ENCODE measurements at places on chromosomes 16 and 17.

- DNase-seq, result peak; percentile 59
Measured at GRCh38 chr17:47989700-47990099, 18.8 kb downstream of the CDK5RAP3 start.

DNA sequence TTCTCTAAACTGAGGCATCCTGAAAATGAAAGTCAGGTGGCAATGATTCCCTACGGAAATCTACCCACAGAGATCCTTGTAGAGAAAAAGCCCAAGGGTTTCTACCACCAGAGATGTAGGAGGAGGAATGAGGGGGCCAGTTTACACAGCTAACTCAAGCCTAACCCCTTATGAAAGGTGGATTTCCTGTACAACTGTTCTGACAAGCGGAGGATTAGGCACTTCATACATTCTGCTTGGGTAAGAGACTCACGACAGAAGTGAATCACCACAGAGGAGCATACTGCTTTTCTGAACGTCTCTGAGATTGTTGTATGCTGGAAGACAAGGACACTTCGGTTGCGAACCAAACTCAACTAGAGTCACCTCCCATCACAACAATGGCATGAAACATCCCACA lies 72.7 kb downstream of the SMG6 start:
- DNase-seq, result peak; percentile 90

- no peak for DNase-seq
Measured at GRCh38 chr17:77641718-77642117, 316.8 kb upstream of the TNRC6C start.

DNA sequence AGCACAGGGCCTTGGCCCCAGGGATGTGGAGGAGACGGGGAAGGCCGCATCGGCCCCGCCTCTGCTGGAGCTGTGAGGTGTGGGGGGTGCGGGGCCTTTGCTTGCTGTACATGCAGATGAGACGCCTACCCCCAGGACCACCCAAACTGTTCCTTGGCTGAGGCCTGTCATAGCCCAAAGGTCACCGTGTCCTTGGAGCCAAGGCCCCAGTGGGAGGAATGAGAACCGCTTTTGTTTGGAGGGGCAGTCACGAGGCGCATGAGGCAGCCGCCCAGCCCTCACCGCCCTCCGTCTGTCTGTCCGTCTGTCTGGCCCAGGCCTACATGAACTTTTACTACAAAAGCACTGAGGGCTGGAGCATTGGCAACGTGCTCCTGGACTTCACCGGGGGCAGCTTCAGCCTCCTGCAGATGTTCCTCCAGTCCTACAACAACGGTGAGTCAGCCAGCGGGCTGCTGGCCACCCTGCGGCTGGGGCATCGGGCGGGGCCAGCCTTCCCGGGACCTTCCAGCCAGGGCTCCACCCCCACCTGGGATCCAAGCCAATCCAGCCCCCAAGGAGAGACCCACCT lies 8.8 kb downstream of the TAX1BP3 start:
- peak; percentile 84 for DNase-seq

GRCh38 chr16:29883987-29884386 lies 15.4 kb downstream of the SEZ6L2 start:
- no peak for DNase-seq

GRCh38 chr16:30888856-30889499 lies 4.9 kb downstream of the BCL7C start:
- no peak for DNase-seq

GRCh38 chr16:19213885-19214284 lies 45.8 kb downstream of the SYT17 start:
- DNase-seq, result no peak

DNA sequence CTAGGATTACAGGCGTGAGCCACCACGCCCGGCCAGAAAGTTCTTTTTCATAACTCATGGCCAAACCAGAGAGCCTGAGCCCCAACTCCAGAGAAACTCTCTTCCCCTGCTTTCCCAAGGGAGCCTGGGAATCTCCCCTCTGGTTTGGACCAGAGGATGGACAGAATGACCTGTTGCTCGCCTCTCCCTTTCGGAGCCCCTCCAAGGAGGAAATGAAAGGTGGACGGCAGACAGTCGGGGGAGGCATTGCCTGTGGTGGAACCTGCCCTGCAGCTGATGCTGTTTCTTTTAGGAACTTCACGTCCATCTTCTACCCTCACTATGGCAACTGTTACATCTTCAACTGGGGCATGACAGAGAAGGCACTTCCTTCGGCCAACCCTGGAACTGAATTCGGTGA lies 65.5 kb downstream of the SCNN1B start:
- DNase-seq, result no peak

- no peak for DNase-seq
Measured at GRCh38 chr16:68233085-68233834, 2.7 kb downstream of the ESRP2 start.

DNA sequence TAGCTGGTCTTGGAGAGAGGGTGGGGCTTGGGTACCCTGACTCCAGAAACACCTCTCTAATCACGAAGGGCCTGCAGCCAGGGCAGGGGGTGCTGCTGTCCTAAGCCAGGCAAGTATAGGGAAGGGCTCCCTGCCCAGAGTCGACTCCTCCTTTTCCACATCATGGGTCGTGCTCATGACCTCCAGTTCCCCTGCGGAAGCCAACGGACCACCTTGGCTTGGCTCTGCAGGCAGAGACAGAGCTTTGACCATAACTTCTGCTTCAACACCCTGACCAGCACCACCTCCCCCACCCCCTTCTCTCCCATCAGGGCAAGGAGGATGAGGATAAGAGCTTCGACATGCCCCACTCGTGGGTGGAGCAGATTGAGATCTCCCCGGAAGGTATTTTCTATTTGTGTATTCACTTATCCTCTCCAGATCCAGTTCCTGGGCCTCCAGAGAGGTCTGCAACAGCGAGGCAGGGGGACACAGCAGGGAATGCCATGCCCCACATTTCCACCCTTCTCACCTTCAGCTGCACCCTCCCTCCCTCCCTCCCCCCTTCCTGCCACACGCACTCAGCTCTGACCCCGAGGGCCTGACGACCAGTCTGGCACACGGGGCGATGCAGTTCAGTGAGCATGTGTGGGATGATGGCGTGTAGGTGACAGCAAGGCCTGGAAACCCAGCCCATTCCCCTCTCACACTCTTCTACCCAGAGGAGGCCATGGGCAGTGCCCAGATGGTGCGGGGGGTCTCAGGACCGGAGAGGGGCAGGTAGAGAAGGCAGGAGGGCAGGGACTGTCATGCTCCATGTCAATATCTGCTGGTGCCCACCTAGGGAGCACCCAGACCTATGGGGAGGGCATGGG lies 14.0 kb upstream of the KATNB1 start:
- no peak for DNase-seq

GRCh38 chr17:40618754-40619625 lies 28.6 kb downstream of the SMARCE1 start:
- DNase-seq, result no peak

- no peak for DNase-seq
Measured at GRCh38 chr16:85902366-85903155, 3.6 kb downstream of the IRF8 start.

GRCh38 chr17:37478187-37478586 lies 11.5 kb upstream of the DUSP14 start:
- DNase-seq, result peak; percentile 75

- DNase-seq, result no peak
Measured at GRCh38 chr16:62939687-62940086, 903.4 kb upstream of the CDH8 start.

GRCh38 chr17:77493238-77493820 lies 352.6 kb downstream of the SEC14L1 start:
- no peak for DNase-seq

GRCh38 chr16:56450986-56451752 lies at the start of the genes NUDT21 and OGFOD1:
Gene NUDT21 (minus strand): TSS chr16:56451332. CDS start chr16:56451202, 130 bp downstream.
Gene OGFOD1 (plus strand): TSS chr16:56451554. CDS start chr16:56451613, 59 bp downstream.
- DNase-seq, result peak; percentile 99

DNA sequence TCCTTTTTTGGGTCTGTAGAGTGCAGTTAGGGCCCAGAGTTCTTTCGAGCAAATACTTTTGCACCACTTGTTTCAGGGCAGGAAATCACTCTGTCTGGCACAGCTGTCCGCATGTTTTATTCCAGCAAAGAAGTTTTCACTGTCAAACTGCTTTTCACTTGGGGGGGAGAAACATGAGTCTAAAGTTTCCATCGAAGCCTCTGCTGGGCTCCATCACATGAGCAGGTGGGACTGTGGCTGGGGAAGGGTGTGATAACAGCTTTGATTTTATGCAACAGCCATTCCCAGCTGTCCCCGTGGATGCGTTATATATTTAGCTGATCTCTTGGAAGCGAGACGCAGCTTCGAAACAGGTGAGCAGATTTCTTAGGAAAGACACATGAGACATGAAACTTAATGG lies 288.6 kb downstream of the SNX29 start:
- no peak for DNase-seq

DNA sequence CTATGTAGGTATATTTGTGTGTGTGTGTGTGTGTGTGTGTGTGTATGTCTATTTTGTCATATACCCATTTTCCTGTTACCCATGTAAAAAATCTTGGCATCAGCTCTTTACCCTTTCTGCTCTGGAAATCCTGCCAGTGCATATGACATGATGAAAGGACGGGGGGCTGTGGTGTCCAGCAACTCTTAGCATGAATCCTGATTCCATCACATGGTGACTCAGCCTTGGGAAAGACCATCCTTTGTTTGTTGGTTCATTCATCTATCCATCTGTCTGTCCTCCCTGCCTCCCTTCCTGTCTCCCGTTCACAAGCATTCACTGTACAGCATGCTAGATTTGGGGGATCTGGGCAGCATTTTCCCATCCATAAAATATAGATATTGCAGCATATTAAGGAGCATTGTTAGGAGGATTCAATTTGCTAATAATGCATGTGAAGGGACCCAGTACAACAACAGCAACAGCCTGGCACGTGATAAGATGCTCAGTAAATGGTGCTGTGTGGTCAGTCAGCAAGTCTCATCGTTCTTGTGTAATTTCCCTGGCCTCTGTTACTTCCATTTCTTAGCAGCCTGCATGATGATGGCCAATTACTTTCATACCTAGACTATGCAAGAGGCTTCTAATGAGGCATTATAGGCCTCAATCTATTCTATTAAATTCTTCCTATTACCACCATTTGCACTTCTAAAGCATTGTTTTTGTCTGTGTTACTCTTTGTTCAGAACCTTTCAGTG lies 191.0 kb downstream of the PRKCA start:
- peak; percentile 84 for DNase-seq

GRCh38 chr16:7997966-7998365 lies 592.3 kb downstream of the TMEM114 start:
- no peak for DNase-seq

DNA sequence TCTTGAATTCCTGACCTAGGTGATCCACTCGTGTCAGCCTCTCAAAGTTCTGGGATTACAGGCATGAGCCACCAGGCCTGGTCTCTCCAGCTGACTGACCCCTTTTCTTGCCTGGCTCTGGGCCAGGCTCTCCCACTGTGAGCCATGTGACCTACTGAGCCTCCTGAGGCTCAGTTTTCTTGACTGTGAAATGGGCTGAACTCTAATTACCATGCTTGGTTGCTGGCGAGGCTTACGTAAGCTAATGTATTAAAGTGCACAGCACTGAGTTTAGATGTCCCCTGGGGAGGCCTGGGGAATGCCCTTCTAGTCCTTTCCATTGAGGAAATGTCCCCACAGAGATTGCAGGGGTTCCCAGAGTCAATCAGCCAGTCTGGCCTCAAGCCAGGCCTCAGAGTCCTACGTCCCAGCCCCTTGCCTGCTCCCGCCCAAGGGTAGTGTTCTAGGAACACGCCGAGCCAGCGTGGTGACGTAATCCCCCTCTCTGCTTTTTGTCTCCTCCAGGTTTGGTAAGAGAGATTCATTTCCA lies 45.8 kb upstream of the LGALS9 start:
- peak; percentile 41 for DNase-seq

GRCh38 chr16:11413907-11414595 lies 68.8 kb downstream of the RMI2 start:
- no peak for DNase-seq

GRCh38 chr16:30585400-30586191 lies at the start of gene ZNF785:
Gene ZNF785 (minus strand): TSS chr16:30585697. CDS start chr16:30585611, 86 bp downstream.
- peak; percentile 100 for DNase-seq

DNA sequence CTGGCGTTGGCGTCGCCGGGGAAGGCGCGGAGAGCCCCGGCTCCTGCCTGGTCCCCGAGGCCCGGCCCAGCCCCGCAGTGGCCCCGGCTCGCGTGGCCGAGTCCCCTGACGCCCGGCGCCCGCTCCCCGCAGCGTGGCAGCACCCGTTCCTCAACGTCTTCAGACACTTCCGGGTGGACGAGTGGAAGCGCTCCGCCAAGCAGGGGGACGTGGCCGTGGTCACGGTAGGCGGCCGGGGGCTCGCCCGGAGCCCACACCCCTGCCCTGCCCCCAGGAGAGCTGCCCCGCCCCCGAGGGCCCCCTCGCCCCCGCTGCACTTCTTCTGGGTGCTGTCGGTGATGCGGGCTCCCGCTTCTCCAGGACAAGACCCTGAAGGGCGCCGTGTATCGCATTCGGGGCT lies 466 bp downstream of the WDR90 start:
- no peak for DNase-seq

DNA sequence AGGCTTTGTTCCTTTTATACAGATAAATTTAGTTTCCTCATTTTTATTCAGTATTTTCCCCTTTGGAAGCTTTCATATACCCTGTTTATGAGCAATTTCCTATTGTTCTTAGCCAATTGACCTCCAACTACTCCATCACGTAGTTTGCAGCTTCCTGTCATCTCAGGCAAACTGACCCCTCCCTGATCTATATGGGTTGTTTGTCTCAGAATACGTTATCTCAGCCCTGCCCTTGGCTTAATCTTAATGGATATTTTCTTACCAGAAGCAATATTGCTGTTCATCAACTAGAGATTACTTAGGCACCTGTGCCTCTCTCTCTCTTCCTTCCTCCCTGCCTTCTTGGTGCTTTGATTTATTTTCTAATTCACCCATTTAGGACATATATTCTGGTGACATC lies 81.2 kb downstream of the ZNF18 start:
- DNase-seq, result no peak

GRCh38 chr17:82105882-82106687 lies 8.0 kb upstream of the FASN start:
- peak; percentile 39 for DNase-seq

GRCh38 chr17:17361543-17361866 lies 58.3 kb downstream of the NT5M start:
- DNase-seq, result no peak

- no peak for DNase-seq
Measured at GRCh38 chr17:34673995-34674890, 94.9 kb downstream of the TMEM132E start.

- no peak for DNase-seq
Measured at GRCh38 chr16:2523801-2524231, 3.6 kb downstream of the AMDHD2 start.

DNA sequence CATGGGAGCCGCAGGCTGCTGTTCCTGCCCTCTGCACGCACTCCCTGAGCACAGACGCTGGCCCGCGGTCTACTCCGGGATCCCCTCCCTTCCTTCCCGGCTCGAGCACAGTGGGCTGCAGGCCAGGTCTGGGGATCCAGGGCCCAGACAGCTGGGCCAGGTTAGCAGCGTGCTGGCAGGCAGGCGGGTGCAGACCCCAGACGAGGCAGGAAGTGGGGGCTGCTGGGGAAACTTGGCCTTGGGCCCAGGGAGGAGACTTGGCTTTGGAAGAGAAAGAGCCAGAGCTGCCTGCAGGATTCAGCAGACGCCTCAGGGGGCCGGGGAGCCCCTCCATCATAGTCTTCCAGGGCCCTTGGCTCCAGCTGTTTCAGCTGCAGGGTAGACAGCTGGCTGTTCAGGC lies 30.2 kb upstream of the ABCC3 start:
- peak; percentile 41 for DNase-seq

GRCh38 chr17:53058031-53058430 lies 764.7 kb upstream of the KIF2B start:
- no peak for DNase-seq

GRCh38 chr17:42405963-42406495 lies 17.0 kb downstream of the CAVIN1 start:
- peak; percentile 68 for DNase-seq

All from amniotic epithelial cell (primary cell).